EL (cell line): ENCODE measurements at places on chromosomes 1 and 21.
A peak's percentile ranks its signal among the peaks of the same experiment; 100 is the strongest.

DNA sequence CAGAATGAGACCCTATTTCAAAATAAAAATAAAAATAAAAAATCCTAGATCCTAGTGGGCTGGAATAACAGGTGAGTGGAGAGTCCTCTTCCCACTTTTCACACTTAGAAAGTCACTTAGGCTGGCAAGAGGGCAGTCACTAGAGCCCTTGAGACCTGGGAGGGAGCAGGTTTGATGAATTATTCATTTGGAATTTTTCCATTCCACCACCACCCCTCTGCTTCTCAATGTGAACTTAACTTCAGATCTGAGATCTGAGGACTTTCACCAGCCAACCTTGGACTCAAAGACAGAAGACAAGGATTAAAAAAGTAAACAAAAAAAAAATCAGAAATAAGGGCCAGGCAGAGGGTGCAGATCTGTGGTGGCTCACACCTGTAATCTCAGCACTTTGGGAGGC, 16.5 kb downstream of the AKR7A3 start:
- DNase-seq: no peak

DNA sequence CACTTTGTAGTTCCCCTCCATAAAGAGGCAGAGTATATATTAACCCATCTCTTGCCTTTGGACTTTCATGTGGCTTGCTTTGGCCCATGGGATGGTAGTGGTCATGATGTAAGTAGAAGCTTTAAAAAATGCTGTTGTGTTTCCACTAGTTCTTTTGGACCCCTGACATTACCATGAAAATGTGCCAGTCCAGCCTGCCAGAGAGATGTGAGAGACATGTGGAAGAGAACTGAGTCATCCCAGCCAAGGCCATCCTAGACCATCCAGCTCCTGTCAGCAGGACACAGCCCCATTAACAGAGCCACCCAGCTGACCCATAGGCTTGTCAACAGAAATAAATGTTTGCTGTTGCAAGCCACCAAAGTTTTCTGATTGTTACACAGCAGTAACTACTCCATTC, 3.9 kb upstream of the CD101 start:
- DNase-seq: peak; percentile 27

DNA sequence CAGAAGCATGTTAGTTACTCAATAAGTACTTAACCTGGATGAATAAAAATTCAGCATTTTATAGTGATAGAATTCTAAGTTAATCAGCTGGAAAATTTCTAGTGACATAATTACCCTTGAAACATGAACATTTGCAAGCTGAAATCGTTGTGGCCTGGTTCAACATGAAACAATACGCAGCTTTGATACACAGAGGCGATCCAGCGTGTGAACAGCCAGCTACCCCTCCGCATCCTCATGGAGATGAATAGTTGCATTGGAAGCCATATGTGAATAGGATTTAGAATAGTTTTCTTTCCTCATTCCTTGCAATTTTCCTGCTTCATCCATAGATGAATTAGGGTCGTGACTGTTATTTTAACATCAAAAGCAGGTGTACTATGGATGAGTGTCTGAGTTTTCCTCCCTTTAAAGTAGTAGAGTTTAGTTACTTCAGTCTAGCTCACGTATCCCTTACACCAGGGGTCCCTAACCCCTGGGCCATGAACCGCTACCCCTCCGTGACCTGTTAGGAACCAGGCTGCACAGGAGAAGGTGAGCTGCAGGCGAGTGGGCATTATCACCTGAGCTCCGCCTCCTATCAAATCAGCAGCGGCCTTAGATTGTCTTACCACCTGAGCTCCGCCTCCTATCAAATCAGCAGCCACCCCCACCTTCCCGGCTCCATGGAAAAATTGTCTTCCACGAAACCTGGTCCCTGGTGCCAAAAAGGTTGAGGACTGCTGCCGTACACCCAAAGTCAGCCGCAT, 6.2 kb upstream of the TARBP1 start:
- no peak for DNase-seq

DNA sequence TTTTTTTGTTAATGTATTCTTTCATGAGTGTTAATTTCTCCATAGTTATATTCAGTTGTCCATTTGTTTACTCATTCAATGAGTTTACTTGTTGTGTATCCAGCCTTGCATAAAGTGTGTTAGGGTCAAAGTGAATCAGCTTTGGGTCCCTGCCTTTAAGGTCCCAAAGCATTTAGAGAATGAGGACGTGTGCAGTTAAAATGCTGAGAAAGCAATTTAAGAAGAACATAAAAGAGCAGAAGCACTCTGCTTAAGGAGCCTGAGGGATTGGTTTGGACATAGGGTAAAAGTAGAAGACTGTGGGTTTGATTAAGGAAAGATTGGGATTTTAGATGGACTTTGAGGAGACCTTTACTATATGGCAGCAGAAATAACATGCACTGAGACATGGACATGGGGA, 3.5 kb downstream of the OR14I1 start:
- no peak for DNase-seq

- DNase-seq: no peak
Observed at GRCh38 chr1:40788561-40789341, 5.2 kb downstream of the KCNQ4 start.

- DNase-seq: peak; percentile 21
Observed at GRCh38 chr1:48697066-48697707, 79.5 kb downstream of the BEND5 start.

DNA sequence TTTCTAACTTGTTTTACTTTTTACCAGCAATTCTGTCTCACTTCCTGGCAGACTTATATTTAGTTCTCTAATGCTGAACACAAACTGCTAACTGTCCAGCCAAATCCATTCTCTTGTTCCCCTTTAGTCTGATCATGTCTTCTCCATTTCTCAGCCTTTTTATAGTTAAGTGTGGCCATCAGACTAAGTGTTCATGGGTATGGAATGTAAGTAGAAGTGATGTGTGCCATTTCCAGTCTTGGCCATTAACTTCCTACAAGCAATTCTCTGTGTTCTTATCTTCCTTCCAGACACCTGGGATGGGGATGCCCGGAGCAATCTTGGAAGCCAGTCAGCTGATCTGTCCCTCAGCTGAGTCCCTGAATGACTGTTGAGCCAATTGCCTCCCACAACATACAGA, 165.8 kb downstream of the ST6GALNAC3 start:
- peak; percentile 1 for DNase-seq

DNA sequence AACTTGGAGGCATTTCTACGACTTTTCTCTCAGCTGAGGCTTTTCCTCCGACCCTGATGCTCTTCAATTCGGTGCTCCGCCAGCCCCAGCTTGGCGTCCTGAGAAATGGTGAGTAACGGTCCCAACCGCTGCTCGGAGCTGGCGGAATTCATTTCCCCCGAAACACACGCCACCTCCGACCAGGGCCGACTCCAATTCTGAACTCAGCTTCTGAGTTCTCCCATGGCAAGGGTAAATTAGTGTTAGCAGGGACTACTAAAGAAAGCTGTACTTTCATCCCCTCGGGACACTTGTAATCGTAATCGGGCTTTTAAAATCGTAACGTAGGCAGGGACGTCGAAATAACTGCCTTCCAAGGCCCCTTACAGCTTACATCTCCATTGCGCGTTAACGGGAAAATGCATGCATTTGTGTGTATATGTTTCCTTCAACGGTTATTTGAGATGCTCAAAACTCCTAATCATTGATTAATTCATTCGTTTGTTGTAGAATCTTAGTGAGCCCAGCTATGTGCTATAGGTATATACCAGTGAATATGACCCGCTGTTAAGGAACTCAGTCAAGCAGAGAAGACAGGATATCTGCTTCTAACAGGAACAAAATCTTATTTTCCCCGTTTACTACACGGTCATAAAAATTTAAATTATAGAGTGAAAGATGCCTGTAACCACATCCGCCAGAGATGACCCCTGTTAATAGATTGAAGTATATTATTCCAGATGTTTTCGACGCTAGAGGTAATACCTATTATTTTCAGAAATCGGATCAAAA, 472 bp downstream of the DTL start:
- DNase-seq: no peak

- DNase-seq: peak; percentile 41
Observed at GRCh38 chr1:205430696-205431305, 8.9 kb upstream of the LEMD1 start.

GRCh38 chr21:45366931-45367401, 38.0 kb upstream of the COL18A1 start:
- peak; percentile 98 for DNase-seq

DNA sequence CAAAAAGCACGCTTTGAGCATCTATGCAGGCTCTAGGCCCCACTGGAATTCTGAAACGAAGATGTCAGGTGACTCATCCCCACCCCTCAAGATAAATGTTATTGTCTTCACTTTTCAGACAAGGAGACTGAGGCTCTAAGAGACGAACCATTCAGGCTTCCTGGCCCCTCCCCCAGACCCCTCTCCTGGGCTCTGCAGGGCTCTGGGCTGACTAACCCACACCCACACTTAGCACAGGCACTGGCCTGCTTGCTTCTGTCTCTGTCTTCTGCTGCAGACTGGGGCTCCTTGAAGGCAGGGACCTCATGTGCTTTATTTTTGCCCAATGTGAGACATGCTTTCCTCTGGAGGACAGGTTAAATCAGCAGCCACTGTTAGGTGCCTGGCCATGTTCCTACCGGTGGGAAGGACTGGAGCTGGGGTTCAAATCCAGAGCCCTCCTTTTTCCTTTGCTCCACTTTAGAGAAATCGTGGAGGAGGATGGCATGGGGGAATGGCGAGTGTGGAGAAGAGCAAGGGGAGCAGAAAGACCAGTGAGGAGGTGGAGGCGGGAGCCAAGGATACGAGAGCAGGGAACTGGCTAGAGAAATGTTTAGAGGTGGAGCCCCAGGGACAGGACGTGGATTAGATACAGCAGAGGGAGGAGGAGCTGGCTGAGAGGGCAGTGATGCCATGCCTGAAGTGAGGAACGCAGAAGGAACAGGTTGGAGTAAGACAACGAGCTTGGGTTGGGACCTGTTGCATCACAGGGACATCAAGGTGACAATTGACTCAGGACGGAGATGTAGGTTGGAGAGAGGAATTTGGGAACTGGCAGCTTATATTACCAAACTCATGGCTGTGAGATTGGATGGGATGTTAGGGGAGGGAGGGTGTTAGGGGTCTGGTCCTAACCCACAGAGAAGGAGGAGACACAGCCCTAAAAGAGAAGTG, 1.7 kb downstream of the TMEM125 start:
- no peak for DNase-seq

- DNase-seq: no peak
Observed at GRCh38 chr1:60527567-60527966, 454.0 kb upstream of the C1orf87 start.

DNA sequence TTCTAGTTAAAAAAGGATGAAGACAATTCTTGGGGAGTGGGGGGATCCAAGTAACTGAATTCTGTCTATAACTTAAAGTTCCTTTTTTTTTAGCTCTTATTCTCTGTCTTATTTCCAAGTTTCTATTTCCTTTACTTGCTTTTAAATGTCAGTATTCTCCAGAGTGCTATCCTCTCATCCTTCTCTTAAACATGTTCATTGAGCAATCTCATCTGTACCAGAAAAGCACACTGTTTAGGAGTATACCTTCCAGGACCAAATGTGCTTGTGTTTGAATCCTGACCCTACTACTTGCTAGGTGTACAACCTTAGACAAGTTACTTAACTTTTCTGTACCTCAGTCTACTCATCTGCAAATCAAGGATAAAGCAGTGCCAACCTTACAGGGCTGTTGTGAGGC, 50.1 kb downstream of the AKT3 start:
- DNase-seq: peak; percentile 11

- no peak for DNase-seq
Observed at GRCh38 chr1:1223891-1224290, 7.9 kb downstream of the SDF4 start.

GRCh38 chr1:86460998-86461397, 7.7 kb upstream of the CLCA1 start:
- no peak for DNase-seq

GRCh38 chr1:174262349-174263241, 103.3 kb downstream of the RABGAP1L start:
- DNase-seq: peak; percentile 45

GRCh38 chr1:30790850-30791778, 33.5 kb upstream of the LAPTM5 start:
- DNase-seq: no peak

DNA sequence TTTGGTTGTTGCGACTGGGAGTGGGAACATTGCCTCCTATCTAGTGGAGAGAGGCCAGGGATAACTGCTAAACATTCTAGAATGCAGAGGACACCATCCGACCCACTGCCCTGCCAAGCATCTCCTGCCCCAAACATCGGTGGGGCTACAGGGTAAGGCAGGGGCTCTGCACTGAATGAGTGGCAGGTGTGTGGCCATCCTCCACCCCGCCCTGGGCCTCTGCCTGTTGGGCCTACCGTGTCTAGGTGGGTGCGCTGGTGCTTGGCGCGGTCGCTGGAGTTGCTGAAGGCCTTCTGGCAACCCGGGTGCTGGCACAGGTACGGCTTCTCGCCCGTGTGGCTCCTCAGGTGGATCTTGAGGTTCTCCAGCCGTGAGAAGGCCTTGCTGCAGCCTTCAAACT, 70.4 kb downstream of the DMRTB1 start:
- DNase-seq: no peak

GRCh38 chr1:8398677-8399076, 80.8 kb downstream of the SLC45A1 start:
- DNase-seq: no peak

DNA sequence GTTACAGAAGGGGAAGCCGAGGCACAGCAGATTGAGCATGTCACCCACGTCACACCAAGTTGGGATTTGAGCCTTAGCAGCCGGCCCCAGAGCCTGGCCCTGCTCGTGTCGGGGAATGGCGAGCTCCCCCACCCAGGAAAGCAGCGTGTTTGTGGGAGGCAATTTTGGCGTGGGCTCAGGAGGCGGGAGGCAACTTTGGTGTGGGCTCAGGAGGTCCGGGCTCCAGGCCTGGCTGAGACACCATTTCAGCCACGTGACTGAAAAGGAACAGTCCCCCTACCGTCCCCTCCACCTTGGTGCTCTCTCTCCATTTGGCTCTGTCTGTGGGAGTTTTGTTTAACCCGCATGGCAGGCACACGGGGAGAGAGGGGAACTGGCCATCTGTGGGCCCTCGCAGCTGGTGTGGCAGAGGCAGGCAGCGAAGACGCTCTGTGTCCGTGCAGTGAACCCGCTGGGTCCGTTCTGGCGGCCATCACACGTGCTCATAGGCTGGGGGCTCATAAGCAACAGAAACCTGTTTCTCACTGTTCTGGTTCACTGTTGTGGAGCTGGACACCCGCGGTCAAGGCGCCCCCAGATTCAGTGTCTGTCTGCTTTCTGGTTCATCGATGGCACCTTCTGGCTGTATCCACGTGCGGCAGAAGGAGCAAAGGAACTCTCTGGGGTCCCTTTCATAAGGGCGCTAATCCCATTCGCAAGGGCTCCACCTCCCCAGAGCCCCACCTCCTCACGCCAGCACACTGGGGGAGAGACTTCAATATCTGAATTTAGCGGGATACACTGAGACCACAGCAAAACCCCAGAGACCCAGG, 110.2 kb downstream of the CRYAA start:
- DNase-seq: no peak

GRCh38 chr1:205298191-205298994, 23.2 kb downstream of the NUAK2 start:
- peak; percentile 99 for DNase-seq

DNA sequence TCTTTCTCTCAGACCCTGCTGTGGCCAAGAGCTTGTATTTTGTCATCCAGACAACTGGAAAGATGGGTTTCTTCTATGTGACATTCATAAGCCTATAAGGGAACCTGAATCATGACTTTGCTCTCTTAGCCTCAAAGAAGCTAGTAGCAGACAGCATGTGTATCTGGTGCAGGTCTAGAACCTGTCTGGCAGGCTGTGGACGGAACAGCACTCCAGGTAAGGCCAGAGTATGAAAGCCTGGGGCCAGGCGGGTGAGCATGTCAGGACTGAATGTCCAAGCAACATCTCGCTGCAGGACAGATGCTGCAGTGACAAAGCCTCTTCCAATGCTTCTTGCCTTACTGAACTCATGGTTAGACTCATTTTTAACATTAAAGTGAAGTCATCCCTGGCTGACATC, 32.8 kb downstream of the AKNAD1 start:
- no peak for DNase-seq
